ENCODE measurements at places on chromosomes 3 and 15.

DNA sequence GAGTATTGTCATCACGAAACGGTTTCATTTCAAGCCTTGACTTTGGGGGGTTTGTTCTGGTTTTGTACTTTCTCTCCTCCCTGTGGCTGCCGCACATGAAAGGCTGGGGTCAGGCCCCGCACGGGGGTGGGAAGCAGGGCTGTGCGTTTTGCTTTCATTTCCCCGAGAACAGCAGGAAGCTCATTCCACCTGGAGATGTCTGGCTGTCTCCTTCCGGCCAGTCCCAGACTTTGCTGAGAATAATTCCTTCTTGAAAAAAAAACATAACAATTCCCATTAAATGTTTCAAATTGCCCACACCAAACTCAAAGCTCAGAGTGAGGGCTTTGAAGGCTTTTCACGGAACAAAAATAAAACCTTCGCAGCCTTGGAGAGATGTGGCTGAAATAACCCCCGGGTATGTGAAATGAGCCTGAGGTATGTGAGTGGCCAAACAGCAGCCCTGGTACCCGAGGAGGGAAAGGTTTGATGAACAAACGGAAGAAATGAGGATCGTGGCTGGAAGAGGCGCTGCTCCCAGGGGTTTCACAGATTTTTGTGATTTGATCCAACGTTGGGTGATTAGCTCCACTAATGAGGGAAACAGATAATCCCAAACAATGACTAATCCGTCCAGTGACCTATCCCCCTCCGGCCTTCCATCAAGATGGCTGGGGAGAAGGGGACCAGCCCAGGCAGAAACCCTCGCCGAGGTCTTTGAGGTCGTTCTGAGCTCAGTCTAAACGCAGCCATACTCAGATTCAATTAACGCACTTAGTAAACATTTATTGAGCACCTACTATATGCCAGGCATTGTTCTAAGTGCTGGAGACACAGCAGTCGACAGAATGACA lies 126.9 kb upstream of the MEF2A start:
- no peak for DNase-seq

- DNase-seq: no peak
These were observed 305.0 kb downstream of the SHQ1 start for GRCh38 chr3:72543246-72543645.

GRCh38 chr15:38867556-38867955 lies 302.9 kb upstream of the RASGRP1 start:
- DNase-seq: no peak

DNA sequence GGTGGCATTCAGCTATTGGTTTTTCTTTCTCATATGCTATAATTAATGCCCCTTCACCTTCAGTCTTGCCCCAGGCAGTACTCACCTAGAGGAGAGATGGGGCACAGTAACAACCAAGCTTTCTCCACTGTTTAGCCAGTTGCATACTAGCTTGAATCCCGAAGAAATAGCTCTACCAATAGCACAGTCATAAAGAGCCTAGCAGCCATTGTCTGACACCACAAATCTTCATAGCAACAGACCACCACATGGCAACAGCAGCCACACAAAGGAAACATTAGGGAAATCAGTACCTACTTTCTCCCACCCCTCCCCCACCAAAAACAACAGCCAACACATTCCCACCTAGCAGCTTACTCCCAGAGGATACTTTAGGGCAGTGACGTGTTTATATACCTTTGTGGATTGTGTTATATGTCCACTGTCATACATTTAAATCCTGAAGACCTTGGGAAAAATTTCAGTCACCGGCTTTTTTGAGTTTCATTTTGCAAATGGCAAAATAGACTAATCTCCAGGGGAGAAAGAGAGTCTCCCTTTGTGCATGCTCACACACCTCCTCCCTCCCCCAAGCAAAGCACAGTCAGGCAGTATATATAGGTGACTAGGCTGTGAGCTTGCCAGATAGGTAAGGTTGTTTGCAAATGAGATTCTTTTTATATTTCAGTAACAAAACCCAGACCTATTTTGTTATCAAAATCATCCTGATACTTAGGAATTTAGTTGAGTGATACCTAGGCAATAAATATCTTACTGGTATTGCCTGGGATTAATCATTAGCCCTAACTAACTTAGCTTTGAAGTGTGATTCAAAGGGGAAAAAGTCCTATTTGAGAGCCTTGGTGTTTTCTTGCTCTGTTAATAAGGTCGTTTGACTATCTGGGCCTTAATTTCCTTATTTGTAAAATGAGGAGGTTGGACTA lies 140.6 kb downstream of the RBPMS2 start:
- no peak for DNase-seq

GRCh38 chr3:29363110-29363509 lies 82.2 kb downstream of the RBMS3 start:
- no peak for DNase-seq

GRCh38 chr3:124951511-124952281 lies 17.1 kb upstream of the MUC13 start:
- no peak for DNase-seq

DNA sequence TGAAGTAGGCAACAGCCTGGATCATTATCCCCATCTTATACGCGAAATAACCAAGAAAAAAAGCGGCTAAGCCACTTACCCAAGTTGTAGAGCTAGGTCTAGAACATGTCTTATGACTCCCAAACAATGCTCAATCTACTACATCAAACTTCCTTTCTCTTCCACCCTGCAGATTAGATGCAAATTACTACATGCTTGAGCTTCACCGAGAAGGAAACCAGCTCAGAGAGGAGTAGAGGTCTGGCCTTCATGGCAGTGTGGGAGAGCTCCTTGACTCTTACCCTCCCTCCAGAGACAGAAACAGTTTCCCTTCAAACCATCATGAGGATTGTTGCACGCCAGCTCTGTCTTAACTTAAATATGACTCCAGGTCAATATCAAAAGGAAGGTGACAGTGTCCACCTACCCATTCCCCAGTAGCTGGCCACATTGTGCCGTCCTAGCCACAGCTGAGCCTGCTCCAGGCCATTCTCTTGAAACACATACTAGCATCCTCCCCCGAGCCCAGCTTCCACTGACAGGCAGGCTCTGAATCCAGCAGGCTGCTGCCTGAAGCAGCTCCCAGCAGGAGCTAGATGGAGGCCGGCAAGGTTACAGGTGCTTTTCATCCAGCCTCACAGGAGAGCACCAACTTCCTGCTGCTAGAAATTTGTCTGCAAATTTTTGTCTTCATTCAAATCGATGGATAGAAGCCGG lies 56.8 kb downstream of the CPN2 start:
- no peak for DNase-seq

- DNase-seq: no peak
These were observed 5.9 kb downstream of the C3orf22 start for GRCh38 chr3:126552688-126553283.

DNA sequence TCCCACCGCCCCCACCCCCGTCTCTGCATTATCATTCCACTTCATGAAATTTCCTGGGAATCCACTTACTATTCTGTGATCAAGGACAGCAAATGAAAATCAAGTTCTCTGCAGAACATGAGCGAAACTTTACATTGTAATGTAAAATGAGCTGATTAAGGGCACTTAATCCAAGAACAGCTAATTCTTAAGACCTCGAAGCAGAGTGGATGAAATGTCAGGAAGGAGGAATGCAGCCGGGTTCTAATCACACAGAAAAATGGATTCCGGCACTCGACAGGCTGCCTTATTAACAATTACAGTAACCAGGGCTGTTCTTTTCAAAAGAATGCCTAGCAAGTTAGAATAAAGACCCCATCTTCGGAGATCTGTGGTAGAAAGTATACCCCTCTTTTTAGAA lies 57.5 kb downstream of the RFTN1 start:
- DNase-seq: no peak

GRCh38 chr3:122946185-122946584 lies 81.4 kb downstream of the SEMA5B start:
- no peak for DNase-seq

DNA sequence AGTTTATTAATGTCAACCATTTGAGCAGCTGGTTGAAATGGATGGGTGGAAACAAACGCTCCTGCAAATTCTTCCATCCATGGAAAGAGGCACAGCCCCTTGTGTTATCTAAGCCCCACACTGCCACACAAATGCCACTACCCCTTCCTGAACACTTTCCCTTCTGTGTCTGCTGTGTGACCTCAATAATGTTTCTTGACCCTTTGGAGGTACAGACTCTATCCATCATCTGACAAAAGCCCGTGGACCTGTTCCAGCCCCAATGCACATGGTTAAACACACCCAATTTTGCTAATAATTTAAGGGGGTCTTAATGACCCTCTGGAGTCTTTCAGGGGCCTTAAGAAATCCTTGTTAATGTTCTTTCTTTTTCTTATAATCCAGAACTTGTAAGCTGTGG lies 482.2 kb upstream of the CFAP20DC start:
- DNase-seq: no peak

GRCh38 chr15:99442252-99442897 lies 123.4 kb upstream of the MEF2A start:
- no peak for DNase-seq

DNA sequence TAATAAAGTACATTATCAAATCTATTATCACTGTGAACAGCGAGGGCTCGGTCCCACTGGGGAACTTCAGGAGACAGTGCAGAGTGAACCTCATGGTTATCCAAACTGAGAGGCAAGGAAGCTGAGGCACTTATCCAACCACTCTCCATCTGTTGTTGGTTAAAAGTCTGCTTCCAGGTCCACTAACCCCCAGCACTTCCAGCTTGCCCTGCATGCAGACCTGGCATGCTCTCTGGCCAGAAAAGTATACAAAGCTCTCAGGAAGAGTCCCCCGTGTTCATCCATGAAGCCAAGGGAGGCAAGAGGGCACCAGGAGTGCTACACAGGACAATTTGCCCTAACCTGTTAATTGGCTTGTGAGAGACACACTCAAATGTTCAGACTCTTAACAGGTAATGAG lies 36.0 kb downstream of the FBN1 start:
- no peak for DNase-seq

DNA sequence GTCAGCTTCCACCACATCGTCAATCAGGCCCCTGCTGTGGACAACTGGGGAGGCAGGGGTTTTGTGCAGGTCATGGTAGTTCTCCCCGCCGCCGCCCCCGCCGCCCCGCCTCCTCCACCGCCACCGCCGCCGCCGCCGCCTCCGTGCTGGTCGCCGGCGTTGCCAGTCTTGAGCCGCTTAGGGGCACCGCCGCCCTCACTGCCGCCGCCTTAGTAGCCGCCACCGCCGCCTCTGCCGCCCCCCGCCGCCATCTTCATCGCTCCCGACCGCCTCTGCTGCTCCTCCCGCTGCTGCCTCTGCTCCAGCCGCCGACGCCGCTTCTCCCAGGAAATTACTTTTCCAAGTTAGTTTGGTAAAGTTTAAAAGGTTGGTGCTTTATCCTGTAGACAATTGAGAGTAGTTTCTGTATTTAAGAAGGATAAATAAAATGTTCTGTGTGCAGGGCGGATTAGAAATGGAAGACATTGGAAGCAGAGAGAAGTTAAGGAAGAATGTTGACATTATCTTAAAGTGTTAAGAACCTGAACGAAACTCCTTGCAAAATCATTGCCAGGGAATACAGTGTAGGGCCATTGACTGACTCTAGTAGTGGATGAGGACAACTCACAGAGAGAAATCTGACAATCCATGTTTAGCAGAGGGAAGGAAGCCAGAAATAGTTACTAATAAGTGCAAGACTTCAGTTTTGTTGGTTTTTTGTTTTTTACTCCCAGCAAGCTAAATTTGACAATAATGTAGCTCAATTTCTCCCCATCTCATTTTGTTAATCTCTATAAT lies 53.0 kb upstream of the GOLGA8A start:
- no peak for DNase-seq

DNA sequence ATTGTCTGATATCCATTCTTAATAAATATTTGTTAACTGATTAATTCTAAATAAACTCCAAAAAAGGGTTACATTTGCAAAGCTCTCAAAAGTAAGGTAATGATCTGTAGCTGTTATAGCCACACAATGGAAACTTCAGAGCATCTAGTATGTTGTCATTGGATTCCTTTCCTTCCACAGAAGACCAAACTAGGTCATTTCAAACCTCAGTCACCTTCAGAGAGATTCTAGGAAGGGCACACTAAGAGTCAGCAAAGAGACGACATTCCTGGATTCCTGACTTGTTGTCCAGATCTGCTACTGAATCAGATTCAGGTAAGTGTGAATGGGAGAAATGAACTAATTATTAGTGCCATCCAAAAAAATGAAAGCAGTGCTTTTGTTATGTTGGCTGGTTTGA lies 3.0 kb upstream of the COL8A1 start:
- no peak for DNase-seq

DNA sequence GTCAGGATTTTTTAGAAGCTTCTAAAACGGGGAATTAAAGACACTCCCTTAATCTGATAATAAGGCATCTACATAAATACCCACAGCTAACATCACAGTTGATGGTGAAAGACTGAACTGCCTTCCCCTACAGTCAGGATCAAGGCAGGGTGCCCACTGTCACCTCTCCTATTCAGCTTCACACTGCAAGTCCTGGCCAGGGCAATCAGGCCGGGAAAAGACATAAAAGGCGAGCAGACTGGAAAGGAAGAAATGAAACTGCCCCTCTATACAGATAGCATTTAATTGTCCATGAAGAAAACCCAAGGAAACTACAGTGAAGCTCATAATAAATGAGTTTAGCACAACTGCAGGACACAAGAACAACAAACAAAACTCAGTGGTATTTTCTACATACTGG lies 61.7 kb downstream of the HERC2 start:
- DNase-seq: no peak

- no peak for DNase-seq
These were observed 43.8 kb downstream of the SPSB4 start for GRCh38 chr3:141094790-141095545.

DNA sequence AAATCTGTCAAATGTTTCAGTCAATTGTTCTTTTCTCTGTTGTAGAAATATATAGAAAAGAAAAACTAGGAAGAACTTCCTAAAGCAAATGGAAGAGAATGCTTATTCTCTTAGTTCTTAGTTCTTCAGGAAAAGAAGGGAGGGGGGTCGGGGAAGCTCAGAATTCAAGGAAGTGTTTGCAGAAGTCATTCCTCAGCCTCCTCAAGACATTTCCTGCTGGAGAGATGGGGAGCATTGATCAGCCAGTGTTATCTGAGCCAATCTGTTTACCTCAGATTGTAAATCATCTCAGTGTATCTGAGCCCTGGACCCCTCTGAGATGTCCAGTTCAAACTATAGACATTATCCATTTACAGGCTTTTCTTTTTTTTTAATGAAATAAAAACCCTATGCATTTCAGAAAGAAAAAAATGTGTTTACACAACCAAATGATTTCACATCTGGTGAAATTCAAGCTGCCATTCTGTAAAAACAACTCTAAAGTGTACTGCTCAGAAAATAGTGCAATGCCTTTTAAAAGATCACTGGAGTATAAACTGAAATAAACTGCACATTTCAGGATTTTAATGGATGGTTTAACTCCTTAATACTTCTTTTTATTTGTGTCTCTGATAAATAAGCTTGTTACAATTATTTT lies 460.7 kb downstream of the ROBO1 start:
- no peak for DNase-seq

DNA sequence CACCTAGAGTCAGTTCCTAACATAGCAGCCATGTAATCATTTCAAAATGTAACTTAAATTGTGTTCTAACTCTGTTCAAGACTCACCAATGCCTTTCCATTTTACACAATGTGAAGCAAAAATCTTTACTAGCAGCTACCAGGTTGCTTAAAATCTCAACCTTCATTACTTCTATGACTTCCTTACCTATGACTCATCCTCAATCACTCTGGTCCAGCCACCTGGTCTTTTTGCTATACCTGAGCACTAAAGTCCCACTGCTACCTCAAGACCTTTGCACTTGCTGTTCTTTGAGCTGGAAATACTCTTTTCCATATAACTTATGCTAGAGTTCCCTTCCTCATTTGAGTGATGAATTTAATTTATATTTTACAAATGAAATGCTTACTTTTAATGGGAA lies 993.2 kb downstream of the NTRK3 start:
- no peak for DNase-seq

GRCh38 chr3:127886231-127886955 lies 28.6 kb upstream of the KBTBD12 start:
- no peak for DNase-seq
